AG04450 (cell line): ENCODE measurements at places on chromosomes 4 and X.

DNA sequence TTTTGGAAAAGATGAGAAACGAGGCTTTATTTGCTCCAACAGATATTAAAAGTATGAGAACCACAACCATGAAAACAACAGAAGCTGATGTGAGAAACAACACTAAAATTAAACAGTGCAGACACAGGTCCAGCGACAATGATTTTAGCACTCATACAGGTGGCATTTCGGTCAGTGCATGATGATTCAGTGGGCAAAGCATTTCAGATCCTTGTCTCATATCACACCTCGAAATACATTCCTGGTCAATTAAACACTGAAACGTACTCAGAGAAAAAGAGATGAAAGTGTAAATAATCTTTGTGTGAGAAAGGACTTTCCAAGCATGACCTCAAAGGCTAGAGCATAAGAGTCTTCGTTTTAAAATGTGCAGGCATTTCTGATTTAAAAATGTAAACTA, 85.2 kb downstream of the ACOX3 start:
- no peak for DNase-seq

DNA sequence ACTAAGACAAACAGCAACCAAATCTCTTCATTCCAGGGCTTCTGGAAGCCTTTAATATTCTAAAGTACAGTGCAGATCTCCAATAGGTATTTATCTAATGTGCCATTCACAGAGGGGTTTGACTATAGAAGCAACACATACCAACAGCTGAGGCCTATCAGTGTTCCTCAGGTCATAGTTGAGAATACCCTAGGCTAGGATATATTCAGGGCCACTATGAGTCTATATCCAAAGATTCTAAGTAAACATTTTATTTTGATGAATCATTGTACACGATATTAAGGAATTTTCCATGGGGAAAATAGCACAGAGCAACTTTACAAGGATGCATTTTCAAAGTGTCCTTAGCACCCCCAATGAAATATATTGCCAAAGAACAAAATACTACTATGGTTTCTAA, 9.7 kb downstream of the SMIM10 start:
- no peak for DNase-seq

- no peak for DNase-seq
Measured at GRCh38 chr4:113141901-113142346, 92.5 kb downstream of the ANK2 start.

GRCh38 chr4:38322714-38323113, 341.3 kb upstream of the KLF3 start:
- DNase-seq: peak; percentile 26

DNA sequence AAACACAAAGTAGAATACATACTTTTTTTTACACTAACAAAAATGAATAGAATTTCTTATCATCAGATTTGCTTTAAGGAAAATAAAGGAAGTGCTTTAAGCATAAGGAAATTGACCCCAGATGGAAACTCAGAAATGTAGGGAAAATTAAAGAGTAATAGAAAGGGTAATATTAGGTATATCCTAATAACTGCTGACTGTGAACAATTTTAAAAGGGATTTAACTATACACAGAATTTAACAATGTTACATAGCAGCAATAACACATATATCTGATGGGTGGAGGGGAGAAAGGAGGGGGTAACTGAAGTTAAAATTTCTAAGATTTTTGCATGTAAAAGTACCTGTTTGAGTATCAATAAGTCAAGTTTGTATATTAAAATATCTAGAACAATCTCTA, 8.6 kb downstream of the CDKL2 start:
- no peak for DNase-seq

- DNase-seq: no peak
Measured at GRCh38 chrX:33149085-33149484, 62.3 kb downstream of the DMD start.

GRCh38 chr4:172989984-172990820, 178.4 kb upstream of the GALNT7 start:
- no peak for DNase-seq
